ENCODE measurements at places on chromosomes 5 and 9. TPM values are rescaled to one million over a fixed set of nuclear protein-coding genes. Genes with fewer than 3 reads are reported as not detected.

GRCh38 chr5:166561759-166562158 is 1729.7 kb upstream of the WWC1 start:
- DNase-seq, result no peak

GRCh38 chr5:2190549-2190948 is 307.8 kb upstream of the IRX4 start:
- no peak for DNase-seq

- DNase-seq, result no peak
These were observed 62.7 kb downstream of the SNX24 start for GRCh38 chr5:122908108-122908507.

DNA sequence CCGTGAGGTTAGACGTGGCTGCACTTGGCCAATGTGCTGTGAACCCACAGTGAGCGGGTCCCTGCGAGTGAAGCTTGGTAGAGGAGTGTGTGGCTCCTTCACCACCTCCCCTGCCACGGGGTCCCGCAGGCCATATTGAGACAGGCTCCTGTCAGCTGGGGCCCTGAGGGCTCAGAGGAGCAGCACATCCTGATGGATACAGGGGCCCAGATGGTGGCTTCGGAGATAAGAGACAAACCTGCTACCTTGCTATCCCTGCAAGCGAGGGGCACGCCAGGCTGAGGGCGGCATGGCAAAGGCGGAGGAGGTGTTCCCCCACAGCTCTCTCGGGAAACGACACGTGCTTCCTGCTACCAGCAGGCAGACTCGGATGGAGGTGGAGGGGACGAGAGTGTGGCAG is 33.1 kb downstream of the SLC6A3 start:
- no peak for DNase-seq

DNA sequence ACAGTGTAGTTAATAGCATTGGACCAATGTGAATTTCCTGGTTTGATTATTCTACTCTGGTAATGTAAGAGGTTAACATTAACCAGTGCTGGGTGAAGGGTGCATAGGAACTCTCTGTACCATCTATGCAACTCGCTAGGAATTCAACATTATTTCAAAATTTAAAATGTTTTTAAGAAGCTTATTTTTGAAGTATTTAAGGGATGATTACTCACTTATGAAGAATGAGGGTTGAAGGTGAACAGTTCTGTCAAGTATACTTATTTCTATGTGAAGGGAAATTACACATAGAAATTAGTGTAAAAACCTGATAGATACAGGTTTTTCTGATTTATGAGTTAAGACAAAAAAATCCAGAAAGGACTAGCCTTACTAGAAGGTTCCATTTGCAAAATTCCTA is 165.8 kb downstream of the INSYN2B start:
- DNase-seq, result no peak

The ST8SIA4 gene
- total RNA-seq, result 82.3 TPM

GRCh38 chr5:62331921-62332320 is 25.9 kb downstream of the KIF2A start:
- DNase-seq, result no peak

Data from activated T-helper 2 cell treated with anti-CD3 and anti-CD28 coated beads, Interferon-gamma antibody, Interleukin-2, Interleukin-4, amounts not matched to agents 10 μg/mL and 5 μg/mL and 100 μg/mL, durations not matched to agents 14 hours and 24 hours and 36 hours (primary cell).